Breast epithelium (tissue), 4 donors: ENCODE measurements at places on chromosomes 7 and 10. TPM values are rescaled to one million over a fixed set of nuclear protein-coding genes. Genes with fewer than 3 reads are reported as not detected.

ELFN1 gene
- 0.96 TPM for total RNA-seq

SYCE1 gene
- 3.9 TPM for total RNA-seq

CFAP70 gene
- total RNA-seq = 7.8 TPM

PAPOLB gene
- total RNA-seq = 0.33 TPM

NKX1-2 gene
- 0.73 TPM for total RNA-seq

TRIM73 gene
- 5.6 TPM for total RNA-seq

PNLIPRP2 gene
- not detected for total RNA-seq

ERVW-1 gene
- total RNA-seq = not detected

POLL gene
- total RNA-seq = 20.3 TPM

AKR1D1 gene
- total RNA-seq = not detected

ANKRD1 gene
- not detected for total RNA-seq

LRRC18 gene
- total RNA-seq = not detected
